ENCODE measurements at places on chromosomes 4 and X.

DNA sequence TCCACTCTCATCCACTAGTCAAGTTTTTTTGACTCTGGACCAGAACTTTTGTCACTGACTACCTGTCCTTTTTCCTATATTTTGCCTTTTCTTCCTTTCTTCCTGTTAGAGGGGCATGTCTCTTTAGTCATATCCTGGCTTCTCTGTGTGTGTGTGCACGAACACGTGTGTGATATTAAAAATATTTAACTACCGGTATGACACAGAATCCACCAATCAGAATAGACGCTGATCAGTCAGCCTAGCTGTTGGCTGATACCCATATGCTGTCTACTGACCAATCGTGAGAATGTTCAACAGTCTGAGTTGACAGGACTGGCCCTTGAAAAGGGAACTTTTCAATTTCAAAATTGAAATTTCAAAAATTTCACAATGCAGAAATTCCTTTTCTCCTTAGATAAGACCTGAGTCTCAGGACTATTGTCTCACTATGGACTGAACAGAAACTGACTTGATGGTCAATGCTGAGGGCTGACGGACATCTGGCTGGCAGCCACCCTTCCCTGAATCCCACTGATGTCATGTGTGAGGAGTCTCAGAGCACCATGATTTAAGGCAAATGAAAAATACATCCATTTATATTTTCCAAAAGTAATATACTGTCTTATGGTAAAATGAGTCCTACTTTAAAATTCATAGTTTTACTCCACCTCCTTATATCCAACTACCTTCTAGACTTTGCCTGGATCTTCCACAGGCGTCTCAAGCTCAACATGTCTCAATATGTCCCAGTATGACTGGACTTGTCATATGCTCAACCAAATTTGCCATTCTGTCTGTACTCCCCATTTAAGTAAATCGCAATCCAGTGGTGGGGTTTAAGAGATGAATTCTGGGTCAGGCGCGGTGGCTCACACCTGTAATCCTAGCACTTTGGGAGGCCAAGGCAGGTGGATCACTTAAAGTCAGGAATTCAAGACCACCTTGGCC lies 78.0 kb downstream of the CHRNA9 start:
- no peak for DNase-seq

DNA sequence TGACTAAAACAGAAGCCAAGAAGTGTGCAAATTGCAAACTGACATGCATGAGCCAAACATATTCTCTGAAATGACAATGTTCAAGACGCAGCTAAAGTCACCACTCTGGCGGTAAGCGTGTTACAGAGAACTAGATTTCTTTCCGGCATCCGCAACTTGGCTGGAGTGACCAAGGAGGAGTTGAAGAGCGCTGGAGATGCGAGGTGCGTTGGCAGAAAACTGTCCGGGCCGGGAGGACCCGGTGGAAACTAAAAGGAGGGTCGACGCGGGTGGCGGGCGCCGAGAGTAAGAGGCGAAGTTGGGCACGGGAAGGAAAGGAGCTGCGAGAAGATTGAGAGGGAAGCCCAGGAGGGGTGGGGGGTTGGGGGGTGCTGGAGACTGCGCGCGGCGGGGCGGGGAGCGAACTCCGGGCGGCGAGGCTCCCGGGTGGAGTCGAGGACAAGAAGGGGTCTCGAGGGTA lies 807 bp downstream of the SEL1L3 start:
- no peak for DNase-seq

GRCh38 chrX:31420711-31421151 lies 348.9 kb upstream of the FTHL17 start:
- DNase-seq: no peak

DNA sequence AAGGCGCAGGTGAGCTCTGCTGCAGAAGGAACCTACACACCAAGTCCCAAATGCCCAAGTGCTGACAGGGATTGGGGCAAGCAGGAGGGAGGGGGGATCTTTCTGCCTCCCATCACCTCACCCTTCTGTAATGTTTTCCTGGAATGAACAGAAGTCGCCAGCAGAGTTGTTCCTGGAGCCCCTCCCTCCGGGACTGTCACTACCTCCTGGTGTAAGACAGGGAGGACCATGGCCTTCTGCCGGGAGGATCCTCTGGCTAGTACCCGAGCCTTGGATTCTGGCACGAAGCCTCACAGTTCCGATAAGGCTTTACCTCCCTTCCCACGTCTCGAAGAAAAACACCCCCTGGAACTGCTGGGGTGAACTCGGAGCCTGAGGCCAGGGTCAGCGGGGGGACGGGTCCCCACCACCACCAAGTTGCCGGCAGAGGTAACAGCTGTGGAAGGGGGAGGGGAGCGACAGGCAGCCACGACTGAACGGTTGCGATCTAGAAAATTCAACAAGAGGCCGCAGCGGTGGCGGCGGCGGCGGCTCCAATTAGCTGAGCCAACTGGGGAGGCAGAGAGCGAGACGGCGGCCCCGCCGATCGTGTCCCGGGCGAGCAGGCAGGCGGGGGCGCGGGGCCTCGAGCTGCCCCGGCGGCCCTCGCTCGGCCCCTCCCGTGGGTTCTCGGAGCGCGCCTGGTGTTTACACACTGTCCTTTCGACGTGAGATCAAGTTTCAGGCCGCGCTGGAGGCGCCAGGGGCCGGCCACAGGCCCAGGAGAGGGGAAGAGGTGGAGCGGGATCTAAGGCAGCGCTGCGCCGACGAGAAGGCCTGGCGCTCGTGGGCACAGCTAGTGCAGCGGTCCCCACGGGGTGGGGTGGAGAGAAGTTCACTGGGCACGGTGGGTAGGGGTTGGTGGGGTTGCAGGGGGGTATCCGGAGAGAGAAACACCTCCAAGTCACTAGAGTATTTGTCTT lies 53.7 kb upstream of the BCOR start:
- peak; percentile 59 for DNase-seq

- no peak for DNase-seq
These were observed 128.1 kb downstream of the KDM6A start for GRCh38 chrX:45001048-45001447.

DNA sequence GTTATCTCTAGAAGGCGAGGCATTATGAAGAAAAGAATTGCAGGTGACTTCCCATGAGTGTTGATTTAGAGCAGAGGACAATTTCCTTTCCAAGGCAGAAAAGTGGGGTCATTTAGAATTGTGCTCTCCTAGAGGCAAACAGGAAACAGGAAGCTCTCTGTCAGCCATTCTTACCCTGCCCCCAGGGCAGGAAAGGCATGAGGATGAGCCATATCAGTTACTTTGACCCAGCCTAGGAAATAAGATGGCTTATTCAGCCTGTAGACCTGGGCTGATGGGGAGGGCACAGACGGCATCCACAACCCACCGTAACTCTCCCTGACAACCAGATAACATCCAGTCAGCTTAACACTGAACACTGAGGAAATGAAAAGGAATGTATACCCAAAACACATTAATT lies 88.8 kb upstream of the KDR start:
- DNase-seq: no peak

DNA sequence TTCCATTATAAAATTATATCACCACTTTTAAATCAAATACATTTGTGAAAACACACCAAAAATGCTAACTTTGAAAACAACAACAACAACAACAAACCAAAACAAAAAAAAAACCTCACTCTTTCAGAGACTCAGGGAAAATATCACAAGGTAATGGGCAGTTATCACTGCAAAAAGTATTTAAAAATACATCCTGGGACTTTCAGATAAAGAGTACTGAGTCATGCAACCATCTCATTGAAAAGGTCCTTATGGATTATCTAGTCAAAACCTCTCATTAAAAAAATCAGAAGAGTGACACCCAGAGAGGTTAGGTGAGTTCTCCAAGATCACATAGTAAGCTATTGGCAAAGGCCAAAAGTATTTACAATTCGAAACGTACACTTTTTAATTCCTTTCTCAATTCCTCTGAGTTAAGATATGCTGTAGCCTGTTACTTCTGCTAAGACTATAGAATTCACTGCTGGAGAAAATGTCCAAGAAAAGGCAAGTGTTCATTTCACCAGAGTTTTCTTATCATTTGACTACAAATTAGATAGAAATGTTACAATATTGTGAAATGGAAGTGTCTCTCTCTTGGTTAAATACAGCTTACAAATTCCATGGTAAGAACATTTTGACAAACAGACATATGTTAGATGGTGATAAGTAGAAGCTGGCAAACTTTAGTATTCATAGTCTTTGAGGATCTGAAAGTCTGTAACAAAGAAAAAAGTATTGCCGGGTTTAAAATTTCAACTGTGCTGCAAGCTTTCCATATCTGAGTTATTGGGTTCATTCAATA lies 9.3 kb downstream of the STX18 start:
- DNase-seq: no peak

- DNase-seq: no peak
These were observed 327.4 kb downstream of the PPP3CA start for GRCh38 chr4:101019941-101020401.

DNA sequence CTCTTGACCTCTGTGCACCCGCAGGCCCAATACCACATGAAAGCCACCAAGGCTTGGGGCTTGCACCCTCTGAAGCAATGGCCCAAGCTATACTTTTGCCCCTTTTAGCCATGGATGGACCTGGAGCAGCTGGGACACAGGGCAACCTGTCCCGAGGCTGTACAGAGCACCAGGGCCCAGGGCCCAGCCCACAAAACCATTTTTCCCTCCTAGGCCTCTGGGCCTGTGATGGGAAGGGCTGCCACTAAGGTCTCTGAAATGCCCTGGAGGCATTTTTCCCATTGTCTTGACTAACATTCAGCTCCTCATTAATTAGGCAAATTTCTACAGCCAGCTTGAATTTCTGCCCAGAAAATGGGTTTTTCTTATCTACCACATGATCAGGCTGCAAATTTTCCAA lies 79.9 kb upstream of the GABRA3 start:
- no peak for DNase-seq

DNA sequence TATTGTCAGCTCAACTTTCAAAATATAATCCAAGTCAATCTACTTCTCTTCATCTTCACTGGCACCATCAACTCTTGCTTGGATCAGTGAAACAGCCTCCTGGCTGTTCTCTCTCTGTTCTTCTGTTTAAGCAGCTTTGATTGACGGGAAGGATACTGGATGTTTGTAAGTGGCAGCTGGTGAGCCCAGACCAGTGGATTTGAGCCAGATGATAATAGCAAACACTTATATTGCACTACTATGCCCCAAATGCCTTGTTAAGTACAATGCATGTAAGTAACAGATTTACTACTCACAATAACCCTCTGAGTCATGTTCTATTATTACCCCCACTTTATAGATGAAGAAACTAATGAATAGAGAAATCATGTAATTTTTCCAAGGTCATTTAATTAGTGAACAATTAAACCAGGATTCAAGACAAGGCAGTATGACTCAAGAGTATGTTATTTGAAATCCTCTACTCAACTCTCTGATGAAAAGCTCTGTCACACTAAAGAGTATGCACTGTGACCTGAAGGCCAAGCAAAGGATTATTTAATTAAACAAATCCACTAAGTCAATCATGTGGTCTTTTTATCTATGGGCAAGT lies 44.8 kb downstream of the SPANXN3 start:
- peak; percentile 71 for DNase-seq

GRCh38 chr4:177163532-177163931 lies 146.1 kb upstream of the NEIL3 start:
- no peak for DNase-seq

DNA sequence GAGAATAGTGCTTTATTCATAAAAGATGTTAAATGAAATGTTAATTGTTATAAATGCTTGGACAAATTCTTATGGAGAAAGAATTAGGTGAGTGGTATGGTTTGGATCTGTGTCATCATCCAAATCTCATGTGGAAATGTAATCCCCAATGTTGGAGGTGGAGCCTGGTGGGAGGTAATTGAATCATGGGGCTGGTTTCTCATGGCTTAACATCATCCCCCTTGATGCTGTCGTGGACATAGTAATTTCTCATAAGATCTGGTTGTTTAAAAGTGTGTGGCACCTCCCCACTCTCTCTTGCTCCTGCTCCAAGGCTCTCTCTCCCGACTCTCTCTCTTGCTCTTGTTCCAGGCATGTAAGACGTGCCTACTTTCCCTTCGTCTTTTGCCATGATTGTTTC lies 22.5 kb downstream of the GYPE start:
- no peak for DNase-seq

GRCh38 chrX:71195964-71196649 lies 26.9 kb upstream of the GJB1 start:
- DNase-seq: no peak

GRCh38 chr4:38560768-38561558 lies 103.0 kb upstream of the KLF3 start:
- DNase-seq: no peak

- no peak for DNase-seq
These were observed 48.5 kb downstream of the ZNF141 start for GRCh38 chr4:385934-386707.

GRCh38 chr4:6986072-6986780 lies 56.9 kb upstream of the TADA2B start:
- DNase-seq: no peak

DNA sequence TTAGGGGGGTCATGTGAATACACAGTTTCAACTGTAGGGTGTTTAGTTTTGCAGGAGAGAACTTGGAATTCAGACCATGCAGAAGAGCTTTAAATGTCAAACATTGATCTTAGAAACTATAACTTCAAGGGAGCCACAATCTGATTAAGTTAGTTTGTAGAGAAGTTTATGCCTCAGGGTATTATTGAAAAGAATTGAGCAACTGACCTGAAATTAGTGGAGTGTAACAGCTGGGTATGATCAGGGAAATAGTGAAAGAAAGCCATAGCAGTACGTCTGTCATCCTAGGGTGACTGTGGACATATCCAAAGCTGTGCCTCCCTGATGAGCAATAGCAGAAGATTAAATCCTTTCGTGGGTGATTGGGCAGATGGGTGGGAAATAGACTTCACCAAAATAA lies 63.8 kb downstream of the FAM47B start:
- no peak for DNase-seq

GRCh38 chr4:113375964-113376666 lies 326.7 kb downstream of the ANK2 start:
- no peak for DNase-seq

GRCh38 chr4:148053298-148054003 lies 321.6 kb downstream of the ARHGAP10 start:
- DNase-seq: no peak

- DNase-seq: no peak
These were observed 341.0 kb upstream of the GATB start for GRCh38 chr4:152101556-152102435.

- DNase-seq: no peak
These were observed 236.2 kb downstream of the EVC2 start for GRCh38 chr4:5472160-5472591.

DNA sequence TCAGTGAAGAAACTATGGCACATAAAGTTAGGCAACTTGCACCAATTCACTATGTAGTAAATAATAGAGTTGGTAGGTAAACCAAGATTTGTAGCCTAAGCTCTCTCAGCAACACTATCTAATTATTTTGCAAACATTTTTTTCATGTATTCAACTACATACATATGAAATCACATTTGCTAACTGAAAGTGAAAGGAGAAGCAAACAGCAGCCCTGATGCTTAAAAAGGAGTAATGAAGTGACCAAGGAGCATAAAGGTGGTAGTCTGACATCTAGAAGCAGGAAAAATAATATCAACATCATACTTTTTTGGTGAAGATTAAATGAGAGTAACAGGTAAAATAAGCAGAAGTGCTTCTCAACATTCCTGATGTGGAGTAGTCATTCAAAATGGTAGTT lies 603.7 kb downstream of the GRXCR1 start:
- no peak for DNase-seq

- no peak for DNase-seq
These were observed 35.6 kb downstream of the ATG4A start for GRCh38 chrX:108127152-108127551.

GRCh38 chrX:8879750-8880149 lies 78.6 kb upstream of the FAM9A start:
- no peak for DNase-seq

GRCh38 chr4:133802359-133803140 lies 399.0 kb downstream of the PABPC4L start:
- no peak for DNase-seq

Data from NCI-H1092 (cell line).